NCI-H1105 (cell line): ENCODE measurements at places on chromosomes 5 and 9.

GRCh38 chr9:5357431-5358105 lies 17.9 kb upstream of the RLN1 start:
- DNase-seq = no peak

DNA sequence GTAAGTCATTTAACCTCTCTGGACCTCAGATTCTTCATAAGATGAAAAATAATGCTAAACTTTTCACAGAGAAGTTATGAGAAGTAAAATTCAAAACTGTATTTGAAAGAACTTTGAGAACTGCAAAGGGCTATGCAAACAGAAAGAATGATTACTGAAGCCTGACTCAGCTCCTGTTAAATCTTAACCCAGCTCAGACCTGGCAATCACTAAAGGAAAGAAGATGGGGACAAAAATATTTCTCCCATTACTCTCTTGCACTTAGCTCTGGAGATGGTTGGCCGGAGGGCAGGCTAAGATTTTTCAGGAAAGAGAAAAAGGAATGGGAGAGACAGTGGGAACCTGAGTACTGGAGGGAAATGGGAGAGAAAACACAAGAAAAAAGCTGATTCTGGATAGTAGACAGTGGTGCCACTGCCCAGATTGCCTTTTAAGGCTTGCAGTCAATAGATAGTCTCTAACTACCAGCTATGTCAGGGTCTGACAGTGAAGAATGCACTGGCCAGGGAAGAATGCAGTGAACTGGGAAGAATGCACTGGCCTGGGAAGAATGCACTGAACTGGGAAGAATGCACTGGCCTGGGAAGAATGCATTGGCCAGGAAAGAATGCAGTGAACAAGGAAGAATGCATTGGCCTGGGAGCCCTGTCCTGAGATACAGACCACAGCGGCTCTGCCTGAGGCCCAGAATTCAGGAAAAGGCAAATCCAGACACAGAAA lies 25.2 kb upstream of the CEMIP2 start:
- DNase-seq = no peak

GRCh38 chr5:134590992-134591659 lies 41.5 kb downstream of the SAR1B start:
- no peak for DNase-seq

GRCh38 chr5:122697191-122697590 lies 77.7 kb upstream of the SNX2 start:
- no peak for DNase-seq

DNA sequence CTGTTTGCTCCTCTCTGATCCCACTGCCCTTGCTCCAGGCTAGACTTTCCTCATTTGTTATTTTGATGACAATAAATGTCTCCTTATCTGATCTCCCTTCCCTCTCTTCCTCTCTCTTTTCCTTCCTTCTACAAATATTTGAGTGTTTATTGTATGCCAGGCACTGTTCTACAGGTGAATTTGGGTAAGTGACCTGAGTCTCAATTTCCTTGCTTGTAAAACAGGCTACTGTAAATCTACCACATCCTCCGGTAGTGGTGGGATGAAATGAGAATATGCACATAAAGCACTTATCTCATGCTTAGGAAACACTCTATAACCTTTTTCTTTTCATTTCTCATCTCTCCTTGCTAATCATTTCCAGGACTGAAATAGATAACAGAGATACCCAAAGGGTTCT lies 86.4 kb downstream of the HMHB1 start:
- no peak for DNase-seq

- no peak for DNase-seq
These were observed 66.2 kb downstream of the PDE6A start for GRCh38 chr5:149878371-149878770.

DNA sequence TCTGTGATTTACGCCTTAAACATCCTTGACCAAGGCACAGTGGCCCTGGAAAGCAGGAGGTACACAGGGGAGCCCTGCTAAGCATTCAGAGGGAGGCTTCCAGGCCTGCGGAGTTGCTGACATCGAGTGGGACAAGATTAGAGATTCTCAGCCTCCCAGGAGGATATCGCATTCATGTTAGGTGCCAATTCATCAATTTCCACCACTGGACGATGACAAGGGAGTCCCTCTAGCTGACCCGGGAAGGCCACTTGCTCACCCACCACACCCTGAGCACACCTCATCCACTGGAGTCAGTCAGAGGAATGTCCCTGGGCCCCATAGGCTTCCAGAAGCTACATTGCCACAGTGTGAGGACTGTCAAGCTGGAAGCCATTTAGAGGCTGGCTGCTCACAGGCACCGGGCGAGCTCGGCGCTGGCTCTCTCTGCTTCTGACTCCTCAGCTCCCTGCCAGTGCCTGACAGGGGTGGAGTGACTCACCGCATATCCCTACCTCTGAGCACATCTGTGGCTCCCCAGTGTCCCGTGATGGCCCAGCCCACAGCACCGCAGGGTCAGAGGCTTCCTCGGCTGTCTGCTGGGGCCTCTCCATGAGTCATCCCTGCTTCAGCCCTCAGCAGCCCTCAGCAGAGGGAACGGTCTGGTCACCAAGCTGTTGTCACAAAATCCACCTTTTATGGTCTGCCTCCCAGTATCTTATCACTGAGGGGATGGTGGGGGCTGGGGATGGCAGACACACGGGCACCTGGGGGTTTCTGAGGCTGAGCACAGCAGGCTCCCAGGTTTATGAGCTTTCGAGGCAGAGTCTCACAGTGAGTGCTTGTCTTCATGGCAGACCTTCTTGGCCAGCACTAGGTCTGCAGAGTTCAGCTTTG lies 117.5 kb downstream of the ZNF608 start:
- DNase-seq = no peak

DNA sequence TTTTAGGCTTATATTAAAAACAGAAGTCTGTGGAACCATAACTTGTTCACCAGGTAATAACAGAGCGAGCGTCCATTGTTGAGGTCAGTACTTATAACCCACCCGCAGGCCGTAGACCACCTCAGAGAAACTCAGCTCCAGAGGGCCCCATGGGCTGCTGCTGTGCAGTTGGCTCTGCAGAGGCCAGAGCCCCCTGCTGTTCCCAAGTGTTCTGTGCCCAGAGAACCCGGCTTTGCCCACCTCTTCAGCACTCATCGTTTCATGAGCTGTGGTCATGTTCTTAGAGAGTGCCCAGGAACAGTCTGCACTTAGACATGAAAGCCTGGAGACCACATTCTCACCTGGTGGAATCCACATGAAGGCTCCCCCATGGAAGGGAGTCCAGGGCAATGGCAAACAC lies 50.4 kb upstream of the SLC2A8 start:
- DNase-seq = no peak

- no peak for DNase-seq
These were observed 19.4 kb upstream of the C5orf63 start for GRCh38 chr5:127092690-127093089.

DNA sequence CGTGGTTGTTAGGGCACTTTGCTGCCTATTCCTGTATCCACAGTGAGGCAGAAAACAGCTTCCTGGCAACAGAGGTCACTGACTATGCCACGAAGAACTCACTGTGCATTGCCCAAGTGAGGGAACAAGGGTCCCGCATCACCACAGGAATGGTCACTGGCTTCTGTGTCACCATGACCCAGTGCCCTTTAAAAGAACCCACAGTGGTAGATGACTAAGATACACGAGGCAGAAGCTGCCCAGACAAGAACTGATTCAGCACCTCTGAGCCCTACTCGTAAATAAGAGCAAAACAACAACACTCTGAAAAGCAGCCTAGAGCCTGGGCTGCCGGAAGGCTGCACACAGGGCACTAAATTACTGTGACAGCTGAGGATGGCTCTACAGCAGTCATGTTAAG lies 236.6 kb upstream of the RASEF start:
- DNase-seq = no peak
